Lung (tissue), 17 donors: ENCODE measurements at places on chromosomes 4 and X.

DNA sequence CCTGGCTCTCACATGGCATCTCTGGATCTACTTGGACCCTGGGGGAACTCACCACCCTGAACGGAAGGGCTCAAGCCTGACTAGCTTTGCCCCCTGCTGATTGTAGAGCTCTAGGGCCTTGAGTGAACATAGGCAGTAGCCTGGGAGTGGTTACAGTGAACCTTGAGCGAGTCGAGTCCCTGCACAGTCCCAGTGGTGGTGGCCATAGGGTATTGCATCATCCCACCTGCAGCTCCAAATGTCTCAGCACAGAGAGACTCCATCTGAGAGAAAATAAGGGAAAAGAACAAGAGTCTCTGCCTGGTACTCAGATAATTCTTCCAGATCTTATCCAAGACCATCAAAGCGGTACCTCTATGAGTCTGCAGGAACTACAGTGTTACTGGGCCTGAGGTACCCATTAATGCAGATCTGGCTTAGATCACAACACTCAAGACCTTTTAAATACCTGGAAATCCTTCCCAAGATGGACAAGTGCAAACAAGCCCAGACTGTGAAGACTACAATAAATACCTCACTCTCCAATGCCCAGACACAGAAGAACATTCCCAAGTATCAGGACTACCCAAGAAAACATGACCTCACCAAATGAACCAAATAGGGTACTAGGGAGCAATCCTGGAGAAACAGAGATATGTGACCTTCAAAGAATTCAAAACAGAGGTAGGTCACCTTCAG, 167.5 kb upstream of the TET2 start:
- no peak for DNase-seq

DNA sequence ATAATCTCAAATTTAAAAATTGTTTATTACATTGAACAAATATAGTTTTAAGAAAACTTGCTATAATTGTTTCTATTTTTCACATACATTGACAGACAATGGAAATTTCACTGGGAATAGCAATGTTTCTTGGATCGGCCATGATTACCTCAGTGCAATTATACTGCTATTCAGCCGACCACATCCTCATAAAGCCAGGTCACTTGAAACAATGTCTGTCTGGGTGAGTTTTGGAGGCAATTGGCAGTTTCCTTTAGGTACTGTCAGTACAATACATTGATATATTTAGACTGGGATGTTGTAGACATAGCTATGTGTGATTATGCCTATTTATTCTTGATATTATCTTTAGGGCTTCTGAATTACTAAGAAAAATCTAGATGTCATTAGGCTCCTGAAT, 89.5 kb upstream of the VEGFC start:
- no peak for DNase-seq

DNA sequence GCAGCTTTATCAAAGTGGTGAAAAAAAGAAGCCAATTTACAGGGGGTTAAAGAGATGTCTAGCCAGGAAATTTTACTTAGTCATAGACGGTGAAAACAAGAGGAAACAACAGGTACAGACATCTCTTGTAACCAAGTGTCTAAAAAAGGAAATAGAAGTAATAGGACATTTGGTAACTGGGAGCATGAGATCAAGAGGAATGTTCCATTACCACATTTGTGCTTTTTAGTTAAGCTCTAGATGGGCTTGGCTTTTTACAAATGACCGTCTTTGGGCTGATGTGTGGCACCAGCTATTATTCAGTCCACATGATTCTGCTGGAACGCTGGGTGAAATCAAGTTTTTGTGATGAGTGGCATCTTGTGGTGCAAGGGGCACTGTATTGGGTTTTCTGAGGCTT, 179.5 kb downstream of the SMIM20 start:
- DNase-seq = no peak

DNA sequence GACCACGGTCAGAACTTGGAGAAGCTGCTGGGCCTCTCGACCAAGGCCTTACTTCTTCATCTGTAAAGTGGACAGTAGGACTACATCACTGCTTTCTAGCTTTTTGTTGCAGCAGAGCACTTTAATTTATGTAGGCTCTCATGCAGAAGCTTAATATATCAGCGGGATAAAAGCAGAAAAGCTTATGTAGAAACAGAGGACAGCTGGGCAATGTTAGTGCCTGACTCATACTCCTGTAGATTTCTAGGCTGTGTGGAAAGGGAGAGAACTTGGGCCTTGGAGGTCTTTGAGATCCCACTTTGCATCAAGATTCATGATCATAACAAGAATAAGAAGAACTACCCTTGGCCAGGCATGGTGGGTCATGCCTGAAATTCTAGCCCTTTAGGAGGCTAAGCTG, 91.2 kb downstream of the ARHGAP10 start:
- DNase-seq = no peak

- peak; percentile 92 for DNase-seq
Observed at GRCh38 chr4:124713185-124713592, 657 bp upstream of the ANKRD50 start.

DNA sequence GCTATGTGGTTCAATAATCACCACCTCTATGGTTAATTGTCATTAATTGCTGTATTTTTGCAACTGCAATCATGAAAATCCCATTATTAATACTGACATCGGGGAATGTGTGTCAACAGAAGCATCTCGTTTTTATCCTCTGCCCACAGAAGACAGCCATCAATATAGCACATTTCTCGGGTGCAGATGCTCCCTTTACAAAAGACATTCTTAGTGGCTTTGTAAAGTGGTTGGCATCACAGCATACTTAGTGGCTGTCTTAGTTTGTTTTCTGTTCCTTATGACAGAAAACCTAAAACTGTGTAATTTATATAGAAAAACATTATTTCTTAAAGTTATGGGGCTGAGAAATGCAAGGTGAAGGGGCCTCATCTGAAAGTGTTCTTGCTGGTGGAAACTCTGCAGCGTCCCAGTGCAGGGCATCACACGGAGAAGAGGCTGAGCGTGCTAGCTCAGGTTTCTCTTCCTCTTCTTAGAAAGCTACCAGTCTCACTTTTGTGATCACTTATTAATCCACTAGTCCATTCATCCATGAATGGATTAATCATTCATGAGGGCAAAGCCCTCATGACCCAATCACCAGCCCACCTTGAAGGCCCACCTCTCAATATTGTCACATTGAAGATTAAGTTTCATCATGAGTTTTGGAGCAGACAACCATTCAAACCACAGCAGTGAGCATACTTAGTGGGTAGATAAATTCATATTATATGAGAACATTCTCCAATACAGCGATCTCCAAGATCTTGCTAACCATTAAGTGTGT, 1067.7 kb upstream of the PABPC4L start:
- DNase-seq = no peak

DNA sequence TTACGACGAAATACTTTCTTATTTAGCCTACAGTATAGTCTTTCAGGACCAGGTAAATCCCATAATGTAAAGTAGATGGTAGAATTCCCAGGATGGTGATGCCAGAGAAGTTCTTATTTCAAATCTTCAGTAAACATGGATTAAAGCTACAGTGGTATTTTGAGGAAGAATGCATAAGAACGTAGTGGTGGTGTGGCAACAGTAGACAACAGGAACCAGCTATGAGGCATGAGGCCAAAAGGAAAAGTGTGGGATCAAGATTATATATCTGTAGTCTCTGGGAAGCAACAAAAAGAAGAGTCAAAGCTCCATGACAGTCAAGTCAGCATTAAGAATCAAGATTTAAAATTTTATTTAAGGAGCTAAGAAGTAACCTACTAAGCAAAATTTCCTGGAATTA, 60.2 kb downstream of the METTL14 start:
- DNase-seq = no peak

DNA sequence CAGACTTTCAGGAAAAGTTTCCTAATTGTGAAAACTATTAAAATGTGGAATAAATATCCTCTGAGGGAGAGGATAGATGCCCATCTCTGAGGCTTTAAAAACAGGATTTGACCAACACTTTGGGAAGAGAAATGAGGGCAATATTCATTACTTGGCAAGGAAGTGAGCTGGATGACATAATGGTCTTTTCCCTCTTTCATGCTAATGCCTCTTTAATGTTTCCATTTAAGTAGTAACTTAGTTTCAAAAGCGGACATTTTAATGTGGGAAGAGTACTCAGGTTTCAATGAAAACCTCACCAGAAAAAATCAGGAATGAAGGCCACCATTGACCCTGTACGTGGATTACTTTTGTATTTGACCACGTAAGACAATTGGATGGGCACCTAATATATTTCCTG, 503.3 kb downstream of the ANKRD50 start:
- no peak for DNase-seq

- peak; percentile 63 for DNase-seq
Observed at GRCh38 chr4:105683038-105683437, 25.5 kb downstream of the INTS12 start.

GRCh38 chrX:53071064-53071463, 11.1 kb upstream of the TSPYL2 start:
- no peak for DNase-seq

DNA sequence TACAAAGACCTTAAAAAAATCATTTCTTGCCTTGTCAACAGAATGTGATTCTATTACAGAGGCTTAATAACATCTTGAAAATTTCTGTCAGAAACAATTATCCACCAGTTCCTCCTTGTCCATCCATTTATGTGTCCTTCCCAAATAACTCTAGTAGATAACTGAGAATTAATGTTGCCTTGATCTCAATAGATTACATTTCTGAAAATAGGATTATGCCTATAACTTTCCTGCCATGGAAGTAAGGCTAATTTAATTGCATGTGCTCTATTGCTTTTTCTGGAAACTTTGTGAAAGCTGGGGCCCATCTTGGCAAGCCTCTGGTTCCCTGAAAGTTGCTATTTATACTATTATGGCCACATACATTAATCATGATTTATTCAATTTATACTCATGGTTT, 76.2 kb upstream of the UNC5C start:
- peak; percentile 41 for DNase-seq

GRCh38 chr4:186307497-186307896, 41.5 kb downstream of the F11 start:
- DNase-seq = no peak

- DNase-seq = no peak
Observed at GRCh38 chrX:11760958-11761357, 2.9 kb downstream of the MSL3 start.

- DNase-seq = no peak
Observed at GRCh38 chrX:50198348-50198747, 2.5 kb downstream of the AKAP4 start.

DNA sequence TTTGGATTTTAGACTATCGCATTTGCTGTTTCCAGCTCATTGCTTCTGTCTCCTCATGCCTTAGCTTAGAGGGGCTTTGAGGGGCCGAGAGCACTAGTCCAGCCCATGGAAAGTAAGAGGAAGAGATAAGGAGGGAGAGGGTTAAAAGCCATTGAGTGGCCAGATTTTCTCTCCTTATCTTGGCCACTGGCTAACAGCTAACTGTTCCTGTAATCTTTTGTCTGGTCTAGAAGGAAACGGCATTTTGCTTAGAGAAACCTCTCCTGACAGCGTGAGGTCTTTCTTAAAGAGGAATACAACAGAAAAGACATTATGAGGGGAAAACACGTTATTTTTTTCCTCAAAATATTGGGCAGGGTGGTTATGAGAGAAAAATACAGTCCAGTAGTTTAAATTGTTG, 7.9 kb downstream of the GPR101 start:
- DNase-seq = no peak

DNA sequence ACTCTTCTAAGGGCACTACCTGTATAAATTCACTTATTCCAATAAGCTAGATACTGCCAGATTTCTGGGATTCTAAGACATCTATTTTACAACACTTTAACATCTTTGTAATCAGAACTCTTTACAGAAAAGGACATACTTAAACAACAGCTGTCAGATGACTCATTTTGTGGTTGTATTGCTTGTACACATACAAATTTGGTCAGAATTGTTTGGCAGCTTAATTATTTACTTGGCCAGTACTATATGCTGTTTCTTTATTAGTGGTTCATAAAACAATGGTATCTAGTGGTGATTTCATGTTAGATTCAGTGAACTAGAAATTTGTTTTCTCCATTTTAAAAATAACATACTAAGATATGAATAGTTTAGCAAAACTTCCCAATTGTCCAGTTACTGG, 27.2 kb downstream of the PALLD start:
- DNase-seq = no peak

GRCh38 chr4:151263455-151263854, 13.5 kb upstream of the PRSS48 start:
- no peak for DNase-seq

DNA sequence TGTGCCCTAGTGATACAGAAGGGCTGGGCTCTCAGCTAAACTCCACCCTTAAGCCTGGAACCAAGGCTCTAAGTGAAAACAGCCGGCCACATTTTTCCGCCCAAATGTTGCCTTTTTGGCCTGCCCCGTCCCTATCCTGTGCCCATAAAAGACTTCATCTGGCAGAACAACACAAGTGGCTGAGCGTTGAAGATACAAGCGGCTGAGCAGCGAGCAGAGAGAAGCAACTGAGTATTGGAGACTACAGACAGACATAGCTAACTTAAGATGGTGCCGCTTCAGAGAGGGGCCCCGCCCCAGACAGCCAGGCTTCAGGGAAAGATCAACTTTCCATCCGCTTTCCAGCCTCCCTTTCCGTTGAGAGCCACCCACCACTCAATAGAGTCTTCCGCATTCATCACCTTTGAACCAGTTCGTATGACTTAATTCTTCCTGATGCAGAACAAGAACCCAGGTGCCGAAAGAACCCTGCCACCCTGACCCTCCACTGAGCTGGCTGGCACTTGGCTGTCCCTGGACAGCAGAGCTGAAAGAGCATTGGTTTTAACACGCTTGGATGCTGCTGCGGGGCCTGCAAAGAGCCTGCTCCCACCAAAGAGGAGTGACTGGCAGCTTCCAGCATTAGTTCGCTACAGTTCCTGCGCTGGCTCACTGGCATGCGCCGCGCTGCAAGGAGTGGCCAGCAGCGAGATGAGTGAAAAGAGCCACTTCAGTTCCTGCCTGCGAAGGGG, 853.2 kb upstream of the INTU start:
- no peak for DNase-seq

DNA sequence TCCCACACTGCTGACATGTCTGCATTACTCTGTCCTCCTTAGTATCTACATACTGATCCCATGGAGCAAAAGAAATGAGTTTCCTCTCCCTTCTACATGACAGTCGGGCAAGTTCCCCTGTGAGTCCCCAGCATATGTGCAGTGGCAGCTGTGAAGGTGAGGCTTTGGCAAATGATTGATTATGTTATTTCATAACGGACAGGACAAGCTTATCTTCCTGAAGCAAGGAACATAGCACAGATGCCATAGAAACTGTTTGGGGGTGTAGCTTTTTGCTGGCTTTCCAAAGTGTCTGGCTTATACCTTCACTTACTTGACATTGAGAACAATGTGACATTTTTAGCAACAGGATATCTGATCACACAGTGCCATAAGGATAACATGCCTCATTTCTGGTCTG, 136.8 kb upstream of the PDLIM3 start:
- no peak for DNase-seq

DNA sequence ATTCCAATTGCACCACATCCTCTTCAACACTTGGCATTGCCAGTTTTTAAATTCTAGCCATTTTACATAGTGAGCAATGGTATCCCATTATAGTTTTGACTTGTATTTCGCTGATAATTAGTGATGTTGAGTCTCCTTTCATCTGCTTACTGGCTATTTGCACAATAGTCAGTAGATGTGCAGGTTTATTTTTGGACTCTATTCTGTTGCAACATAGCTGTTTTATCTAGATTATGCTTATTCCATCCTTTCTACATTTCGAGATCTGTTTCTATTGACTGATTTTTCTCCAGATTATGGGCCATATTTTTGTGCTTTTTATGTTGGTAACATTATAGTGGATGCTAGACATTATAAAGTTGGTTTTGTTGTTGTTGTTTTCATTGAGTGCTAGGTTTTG, 106.1 kb downstream of the WWC2 start:
- DNase-seq = no peak

- no peak for DNase-seq
Observed at GRCh38 chrX:54411732-54412131, 28.5 kb upstream of the TSR2 start.

- DNase-seq = no peak
Observed at GRCh38 chr4:8817096-8817812, 54.4 kb downstream of the HMX1 start.
